NCI-H1092 (cell line): ENCODE measurements at places on chromosomes 6 and 20.

GRCh38 chr20:1565461-1565860 is 8.0 kb upstream of the SIRPD start:
- DNase-seq: no peak

DNA sequence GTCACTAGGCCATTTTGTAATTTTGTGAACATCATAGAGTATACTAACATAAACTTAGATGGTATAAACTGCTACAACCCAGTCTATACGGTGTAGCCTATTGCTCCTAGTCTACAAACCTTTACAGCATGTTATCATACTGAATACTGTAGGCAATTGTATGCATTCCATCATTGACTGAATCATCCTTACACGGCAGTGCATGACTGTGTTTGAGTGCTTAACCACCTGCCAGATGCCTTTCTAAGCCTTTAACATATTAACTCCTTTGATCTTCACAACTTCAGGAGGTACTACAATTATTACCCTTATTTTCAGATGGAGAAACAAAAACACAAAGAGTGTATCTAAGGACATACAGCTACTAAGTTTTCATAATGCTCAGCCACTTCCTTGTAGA is 14.0 kb downstream of the DPPA5 start:
- DNase-seq: no peak

- no peak for DNase-seq
These were observed 32.6 kb downstream of the ENPP1 start for GRCh38 chr6:131840441-131840840.

- DNase-seq: no peak
These were observed 37.0 kb downstream of the SHLD1 start for GRCh38 chr20:5786930-5787795.

- peak; percentile 0 for DNase-seq
These were observed 520.8 kb downstream of the EPM2A start for GRCh38 chr6:145214570-145214969.

DNA sequence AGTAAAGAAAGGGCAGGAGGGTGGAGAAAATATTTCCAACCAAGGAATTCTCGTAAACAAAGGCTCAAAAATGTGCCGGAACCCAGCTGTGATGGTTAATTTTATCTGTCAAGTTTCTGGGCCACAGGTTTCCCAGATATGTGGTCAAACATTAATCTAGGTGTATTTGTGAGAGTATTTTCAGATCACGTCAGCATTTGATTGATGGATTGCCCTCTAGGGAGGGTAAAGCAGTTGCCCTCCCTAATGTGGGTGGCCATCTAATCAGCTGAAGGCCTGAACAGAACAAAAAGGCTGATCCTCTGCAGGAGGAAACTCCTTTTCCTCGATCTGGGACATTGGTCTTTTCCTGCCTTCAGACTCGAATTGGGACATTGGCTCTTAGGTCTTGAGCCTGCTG is 298.7 kb upstream of the TCF21 start:
- DNase-seq: no peak

- DNase-seq: no peak
These were observed 173.2 kb downstream of the DOK5 start for GRCh38 chr20:54648421-54649142.

DNA sequence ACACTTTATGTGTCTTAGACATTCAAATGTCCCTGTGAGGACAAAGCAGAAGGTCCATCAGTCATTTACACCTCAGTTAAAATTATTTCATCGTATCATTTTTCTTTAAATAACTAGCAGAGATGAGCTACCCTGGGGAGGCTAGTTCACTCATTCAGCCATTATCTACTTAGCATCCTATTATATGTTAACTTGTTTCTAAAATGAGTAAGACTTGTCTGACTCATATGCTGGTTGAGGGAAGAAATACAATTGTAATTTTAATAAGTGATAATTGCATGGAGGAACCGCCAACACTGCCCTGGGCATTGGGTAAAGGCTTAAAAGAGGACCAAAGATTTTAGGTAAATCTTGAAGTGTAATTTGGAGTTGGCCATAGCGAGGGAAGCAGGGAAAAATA is 12.4 kb upstream of the PTPRK start:
- no peak for DNase-seq

DNA sequence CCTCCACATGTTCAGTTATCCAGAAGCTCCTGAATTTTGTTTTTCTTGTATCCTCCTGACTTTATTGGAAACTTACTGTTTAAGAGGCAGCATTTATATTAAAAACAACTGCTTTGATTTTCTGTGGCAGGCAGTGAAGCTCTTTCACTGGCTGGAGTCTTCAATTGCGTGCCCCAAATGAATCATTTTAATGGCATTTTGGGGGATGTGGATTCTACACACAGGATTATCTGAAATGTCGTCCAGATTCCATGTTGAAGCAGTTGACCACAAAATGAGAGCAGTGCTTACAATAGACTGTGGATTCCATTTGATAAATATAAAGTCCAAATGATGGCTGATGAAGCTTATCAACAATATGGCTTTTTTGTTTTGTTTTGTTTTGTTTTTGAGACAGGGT is 41.0 kb upstream of the HIVEP1 start:
- no peak for DNase-seq

DNA sequence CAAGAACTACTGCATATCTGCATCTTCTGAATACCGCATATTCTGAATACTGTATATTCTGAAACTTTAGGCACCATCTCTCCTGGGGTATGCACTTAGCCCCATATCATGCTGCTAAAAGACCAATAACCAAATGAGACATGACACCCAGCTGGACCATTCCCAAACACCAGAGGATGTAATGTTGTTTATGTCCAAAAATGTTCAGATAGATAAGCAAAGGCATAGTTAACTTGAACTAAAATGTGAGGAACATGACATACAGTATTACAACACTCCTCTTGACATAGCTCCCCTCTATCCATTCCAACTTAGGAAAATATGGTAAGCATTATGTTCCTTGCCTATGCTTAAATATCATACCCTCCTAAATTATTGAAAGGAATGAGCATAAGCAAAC is 127.3 kb downstream of the TENT5A start:
- DNase-seq: no peak

- DNase-seq: no peak
These were observed 19.9 kb upstream of the KHDC1 start for GRCh38 chr6:73282871-73283270.

GRCh38 chr20:38723017-38723847 is 1.1 kb upstream of the SLC32A1 start:
- DNase-seq: no peak

DNA sequence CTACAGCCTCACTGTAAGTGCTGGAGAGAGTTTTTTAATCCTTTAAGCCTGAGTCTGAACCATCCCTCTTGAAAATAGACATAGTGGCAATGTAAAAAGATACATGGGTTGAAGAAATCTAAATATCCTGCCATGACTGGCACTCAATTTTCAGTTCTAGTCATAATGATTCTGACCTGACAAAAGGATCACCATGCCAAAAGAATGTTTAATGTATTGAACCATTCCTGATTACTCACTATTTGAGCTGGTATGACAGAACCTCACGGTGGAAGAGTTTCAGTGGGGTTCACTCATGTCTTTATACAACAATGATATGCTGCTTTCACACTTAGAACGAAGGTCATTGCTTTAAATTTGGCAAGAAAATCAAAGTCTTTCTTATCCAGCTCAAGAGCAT is 93.4 kb downstream of the HIVEP2 start:
- no peak for DNase-seq

DNA sequence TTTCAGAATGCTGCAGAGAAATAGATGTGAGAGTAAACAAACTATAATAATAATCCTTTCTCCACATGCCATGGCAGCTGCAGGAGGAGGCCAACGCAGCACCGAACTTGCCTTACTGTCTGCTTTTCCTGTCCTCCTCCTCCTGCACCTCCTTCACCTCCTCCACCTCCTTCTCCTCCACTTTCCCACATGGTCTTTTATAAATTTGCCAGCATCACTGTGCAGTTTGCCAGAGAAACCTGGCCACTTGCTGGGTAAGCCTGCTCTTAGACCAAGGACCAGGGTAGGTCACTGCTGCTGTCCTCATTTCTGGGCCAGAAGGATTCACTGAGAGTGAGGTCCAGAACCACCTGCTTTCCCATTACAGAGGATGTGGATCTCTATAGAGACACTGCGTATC is 8.7 kb downstream of the SGK1 start:
- no peak for DNase-seq

- DNase-seq: no peak
These were observed 64.9 kb upstream of the BTBD3 start for GRCh38 chr20:11852811-11853210.

- DNase-seq: no peak
These were observed 638 bp downstream of the BLCAP start for GRCh38 chr20:37526839-37527637.

GRCh38 chr6:89494131-89494793 is 61.3 kb downstream of the ANKRD6 start:
- DNase-seq: no peak

DNA sequence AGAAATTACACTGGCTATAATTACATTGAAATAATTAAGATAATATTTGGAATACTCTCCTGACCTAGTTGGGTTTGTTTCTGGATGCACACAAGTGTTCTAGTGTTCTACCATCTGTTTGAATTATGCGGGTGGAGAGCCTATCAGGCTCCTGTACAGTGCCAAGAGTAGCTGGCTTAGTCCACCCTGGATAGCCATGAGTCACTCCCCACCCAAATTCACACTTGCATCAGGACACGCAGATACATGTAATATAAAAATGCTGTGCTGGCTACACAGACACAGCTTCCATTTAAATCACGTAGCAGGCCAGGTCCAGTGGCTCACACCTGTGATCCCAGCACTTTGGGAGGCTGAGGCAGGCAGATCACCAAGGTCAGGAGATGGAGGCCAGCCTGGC is 686.2 kb upstream of the SLC35B3 start:
- no peak for DNase-seq
